ENCODE measurements at places on chromosomes 7 and 10. TPM values are rescaled to one million over a fixed set of nuclear protein-coding genes. Genes with fewer than 3 reads are reported as not detected.

AVL9 gene
- 50.6 TPM for total RNA-seq

DNA sequence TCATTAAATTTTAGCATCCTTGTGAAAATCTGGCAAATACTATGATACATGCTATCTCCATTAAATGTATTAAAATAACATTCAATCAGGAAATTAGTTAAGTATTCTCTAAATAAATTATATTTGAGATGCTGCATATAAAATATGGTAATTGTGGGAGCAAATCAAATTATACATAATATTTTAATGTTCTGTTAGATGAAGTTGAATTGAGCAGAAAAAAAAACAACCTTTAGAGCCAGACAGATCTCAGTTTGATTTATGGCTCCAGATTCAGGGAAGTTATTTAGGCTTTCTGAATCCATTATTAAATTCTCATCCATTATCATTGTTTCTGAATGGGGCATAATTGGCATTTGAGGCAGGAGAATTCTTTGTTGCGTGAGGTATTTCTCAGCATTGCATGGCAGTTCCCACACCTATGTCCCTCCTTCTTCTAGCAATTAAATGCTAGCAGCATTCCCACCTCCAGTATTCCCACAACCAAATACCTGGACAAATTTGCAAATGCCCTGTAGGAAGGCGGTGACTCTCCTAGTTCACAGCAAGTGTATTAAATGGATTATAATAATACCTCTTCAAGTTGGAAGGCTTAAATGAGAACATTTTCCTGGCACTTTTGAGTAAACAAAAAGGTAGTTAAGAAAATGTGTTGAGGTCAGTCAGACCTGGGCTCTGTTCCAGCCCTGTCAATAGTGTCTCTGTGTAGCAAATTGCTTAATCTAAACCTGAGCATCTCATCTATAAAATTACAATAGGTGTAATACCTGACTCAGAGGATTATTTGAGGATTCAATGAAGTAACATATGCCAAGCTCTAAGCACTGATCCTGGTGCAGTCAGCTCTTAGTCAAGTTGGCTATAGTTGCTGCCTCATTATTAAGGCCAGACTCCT lies 108.9 kb downstream of the RNLS start:
- DNase-seq = no peak

DNA sequence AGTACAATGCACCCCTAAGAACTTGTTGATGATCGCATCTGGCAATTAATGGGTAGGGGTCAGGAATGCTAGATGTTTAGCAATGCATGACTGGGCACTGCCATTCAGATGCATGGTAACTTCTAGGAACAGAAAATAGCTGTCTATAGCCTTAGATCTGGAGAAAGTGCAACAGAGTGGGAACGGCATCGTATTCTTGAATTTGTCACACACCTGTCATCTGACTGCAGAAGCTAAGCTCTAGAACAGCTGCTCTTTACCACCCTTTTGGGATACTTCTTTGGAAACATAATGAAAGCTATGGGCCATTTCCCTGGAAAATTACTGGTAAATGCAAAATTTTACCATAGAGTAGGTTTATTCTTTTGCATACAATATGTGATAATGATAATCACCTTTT lies 118.1 kb downstream of the SLC25A13 start:
- no peak for DNase-seq

GRCh38 chr10:12617191-12618175 lies 268.1 kb downstream of the CAMK1D start:
- no peak for DNase-seq

MACC1 gene
- 61.7 TPM for total RNA-seq

DNA sequence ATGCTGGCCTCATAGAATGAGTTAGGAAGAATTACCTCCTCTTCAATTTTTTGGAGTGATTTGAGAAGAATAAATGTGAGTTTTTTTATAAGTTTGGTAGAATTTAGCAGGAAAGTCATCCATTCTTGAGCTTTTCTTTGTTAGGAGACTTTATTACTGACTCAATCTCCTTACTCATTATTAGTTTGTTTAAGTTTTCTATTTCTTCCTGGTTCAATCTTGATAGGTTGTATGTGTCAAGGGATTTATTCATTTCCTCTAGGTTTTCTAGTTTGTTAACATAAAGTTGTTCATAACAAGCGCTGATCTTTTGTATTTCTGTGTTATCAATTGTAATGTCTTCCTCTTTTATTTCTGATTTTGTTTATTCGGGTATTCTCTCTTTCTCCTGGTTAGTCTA lies 47.4 kb downstream of the BICC1 start:
- DNase-seq = no peak

GRCh38 chr10:69007260-69007659 lies 18.7 kb downstream of the KIFBP start:
- no peak for DNase-seq

TRIL gene
- 1.3 TPM for total RNA-seq

SPDYE6 gene
- not detected for total RNA-seq

- DNase-seq = no peak
These were observed 251.6 kb downstream of the USP6NL start for GRCh38 chr10:11359869-11360268.

FFAR4 gene
- not detected for total RNA-seq

DNA sequence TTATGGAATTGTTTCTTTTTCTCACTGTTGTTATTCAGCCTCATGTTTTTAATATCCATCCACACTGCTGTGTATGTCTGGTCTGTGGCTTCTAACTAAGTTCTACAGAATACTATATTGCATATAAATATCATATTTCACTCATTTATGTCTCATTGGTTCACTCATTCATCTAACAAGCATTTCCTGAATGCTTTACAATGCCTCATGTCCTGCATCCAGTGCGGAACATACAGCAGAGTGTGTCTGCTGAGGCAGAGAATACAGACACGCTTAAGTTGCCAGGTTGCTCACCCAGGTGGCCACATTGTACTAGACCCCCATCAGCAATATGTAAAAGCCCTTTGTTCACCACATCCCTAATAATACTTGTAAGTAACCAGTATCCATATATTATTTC lies 111.8 kb upstream of the CNTNAP2 start:
- no peak for DNase-seq

DNA sequence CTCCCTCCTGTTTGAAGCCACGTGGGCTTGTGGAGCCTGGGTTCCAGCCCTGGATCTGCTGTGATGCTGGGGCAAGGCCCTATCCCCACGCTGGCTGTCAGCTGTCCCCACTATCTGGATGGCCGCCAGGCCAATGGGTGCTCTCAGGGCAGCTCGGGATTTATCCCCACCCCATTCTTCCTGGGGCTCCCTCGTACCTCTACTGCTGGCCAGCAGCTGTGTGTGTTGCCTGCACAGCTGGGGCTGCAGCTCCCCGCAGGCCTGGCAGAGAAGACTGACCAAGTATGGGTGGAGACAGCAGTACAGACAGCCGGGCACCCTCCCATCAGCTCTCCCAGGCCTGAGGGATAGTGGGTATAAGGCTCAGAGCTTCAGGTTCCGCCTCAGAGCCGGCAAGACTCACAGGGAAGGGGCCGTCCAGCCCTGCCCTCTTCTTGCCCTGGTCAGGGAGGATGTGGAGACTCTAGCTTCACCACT lies 13.6 kb downstream of the CLIP2 start:
- no peak for DNase-seq

GRCh38 chr10:102761981-102762380 lies 18.2 kb downstream of the WBP1L start:
- no peak for DNase-seq

DLX5 gene
- total RNA-seq = not detected
